ENCODE measurements at places on chromosomes 1 and 21. TPM values are rescaled to one million over a fixed set of nuclear protein-coding genes. Genes with fewer than 3 reads are reported as not detected.
A peak's percentile ranks its signal among the peaks of the same experiment; 100 is the strongest.

DNA sequence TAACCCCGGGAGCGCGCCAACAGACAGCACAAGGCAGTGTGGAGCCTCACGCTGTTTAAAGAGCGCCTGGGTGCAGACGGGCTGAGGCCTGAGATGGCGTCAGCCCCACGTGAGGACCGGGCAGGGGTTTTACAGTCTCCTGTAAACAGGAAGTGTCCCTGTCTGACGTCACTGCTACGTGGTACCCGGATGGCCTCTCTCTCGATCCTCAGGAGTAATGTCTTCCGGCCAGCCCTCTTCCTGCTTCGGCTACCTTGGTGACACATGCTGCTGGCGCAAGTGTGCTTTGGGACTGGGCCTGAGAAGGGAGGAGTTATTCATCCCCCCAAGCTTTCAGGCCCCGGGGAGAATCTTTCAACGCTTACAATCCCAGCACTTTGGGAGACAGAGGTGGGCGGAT is 41.2 kb downstream of the CNST start:
- no peak for DNase-seq

DNA sequence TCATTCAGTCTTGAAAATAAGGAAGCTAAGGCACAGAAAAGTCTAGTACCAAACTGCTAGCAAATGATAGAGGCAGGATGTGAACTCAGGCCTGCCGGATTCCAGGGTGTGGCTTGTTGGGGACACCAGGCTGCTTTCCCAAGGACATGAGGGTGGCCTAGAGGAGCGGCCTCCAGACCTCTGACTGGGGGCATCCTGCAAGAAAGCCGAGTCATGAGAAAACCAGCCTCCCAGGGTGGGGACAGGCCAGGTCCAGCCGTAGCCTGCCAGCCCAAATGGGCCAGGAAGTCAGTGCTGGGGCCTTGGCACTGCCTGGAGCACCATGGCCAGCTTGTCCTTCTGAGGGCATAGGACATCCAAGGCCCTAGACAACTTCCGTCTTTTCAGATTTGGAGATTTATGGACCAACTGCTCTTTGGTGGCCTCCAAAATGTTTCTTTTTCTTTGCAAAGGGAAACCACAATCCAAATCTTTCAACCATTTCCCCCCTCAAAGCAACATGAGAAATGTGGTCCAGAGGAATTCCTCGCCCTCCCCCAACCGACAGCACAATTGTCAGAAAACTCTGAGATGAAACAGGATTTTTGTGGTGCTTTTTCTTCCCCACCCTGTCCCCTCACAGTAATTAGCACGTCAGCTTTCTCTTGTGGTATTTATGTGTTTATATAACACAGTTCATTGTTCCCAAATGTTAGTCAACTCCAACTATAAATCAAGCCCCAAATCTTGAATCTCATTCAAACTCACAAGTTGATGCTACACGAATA is 212.3 kb downstream of the KAZN start:
- peak; percentile 48 for DNase-seq

DNA sequence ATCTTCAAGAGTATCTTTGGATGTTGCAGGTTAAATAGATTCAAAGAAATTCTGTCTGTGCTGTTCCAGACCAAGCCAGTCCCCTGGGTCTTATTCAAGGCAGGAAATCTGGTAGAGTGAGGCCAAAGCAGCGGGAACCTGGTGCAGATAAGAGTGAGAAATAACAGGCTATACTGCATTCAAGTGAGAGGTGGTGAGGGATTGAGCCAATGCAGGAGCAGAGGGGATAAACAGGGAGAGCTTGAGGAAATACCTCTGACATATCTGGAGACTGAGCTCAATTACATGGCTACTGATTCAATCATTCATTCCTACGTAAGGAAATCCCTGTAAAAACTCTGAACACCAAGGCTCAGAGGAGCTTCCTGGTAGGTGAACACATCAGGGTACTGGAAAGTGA is 17.2 kb upstream of the PSMA5 start:
- DNase-seq, result no peak

DNA sequence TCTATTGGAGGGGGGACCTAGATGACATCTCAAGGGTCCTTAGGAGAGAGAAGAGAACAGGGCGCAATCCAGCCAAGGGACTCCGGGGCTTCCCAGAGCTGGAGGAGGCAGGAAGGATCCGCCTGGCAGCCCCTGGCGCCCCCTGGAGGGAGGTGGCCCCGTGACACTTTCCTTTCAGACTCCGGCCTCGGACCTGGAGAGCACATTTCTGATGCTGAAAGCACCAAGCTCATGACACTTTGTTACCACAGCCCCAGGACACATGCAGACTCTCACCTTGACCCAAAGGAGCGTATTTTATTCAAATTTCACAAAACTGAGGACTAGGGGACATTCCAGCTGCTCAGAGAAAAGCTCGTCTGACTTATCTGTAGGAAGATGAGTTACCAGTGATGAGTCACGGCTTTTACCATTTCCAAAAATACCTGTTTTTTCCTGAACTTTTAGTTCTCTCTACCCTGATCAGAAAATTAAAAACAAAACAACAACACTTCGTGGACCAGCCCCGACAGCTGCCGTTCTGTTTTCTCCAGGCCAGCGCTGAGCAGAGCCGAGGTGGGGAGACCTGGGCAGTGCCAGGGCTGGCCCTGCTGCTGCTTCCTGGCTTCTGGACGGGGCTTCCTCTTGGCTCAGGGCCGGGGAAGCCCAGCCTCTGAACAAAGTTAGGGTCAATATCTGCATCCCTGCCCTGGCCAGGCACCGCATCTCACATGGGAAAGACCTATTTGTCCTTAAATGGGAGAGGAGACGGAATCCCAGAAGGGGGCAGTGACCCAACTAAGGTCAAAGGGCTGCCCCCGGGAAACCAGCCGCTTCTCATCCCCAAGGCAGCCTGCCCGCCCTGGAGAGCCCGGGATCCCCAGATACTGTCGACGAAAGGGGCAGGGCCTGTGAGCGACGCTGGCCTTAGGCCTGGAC is 21.6 kb upstream of the POFUT2 start:
- no peak for DNase-seq

DNA sequence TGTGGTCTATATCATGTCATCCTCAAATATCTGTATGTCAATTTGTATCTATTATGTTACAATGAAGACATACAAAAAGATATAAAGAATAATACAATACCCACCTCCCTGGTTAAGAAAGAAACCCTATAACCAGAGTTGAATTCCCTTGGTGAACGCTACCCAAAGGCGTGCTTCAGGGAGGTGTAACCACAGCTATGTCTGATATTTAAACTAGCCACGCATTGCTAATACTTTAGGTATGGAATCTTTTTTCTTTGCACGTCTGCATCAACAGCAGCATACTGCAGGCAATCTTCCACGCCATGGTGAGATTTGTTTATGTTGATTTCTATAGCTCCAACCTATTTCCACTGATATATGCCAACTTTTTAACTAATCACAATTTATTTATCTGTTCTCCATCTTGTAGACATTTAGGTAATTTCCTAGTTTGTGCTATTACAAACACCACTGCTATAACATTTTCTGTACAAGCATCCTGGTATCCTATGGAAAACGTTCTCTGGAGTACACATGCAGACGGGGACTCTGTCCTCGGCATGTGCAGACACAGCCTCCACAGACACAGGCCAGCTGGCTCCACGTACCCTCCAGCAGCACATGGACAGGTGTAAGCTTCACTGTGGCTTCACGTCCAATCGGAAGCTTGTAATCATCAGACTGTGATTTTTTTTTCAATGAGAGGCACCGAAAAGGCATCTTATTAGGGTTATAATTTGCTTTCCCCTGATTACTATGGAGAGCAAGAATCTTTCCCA is 58.5 kb downstream of the HSF2BP start:
- no peak for DNase-seq

GRCh38 chr1:43814401-43814800 is 107.1 kb downstream of the ST3GAL3 start:
- no peak for DNase-seq

- DNase-seq, result no peak
Measured at GRCh38 chr1:198910816-198911215, 272.0 kb downstream of the PTPRC start.

DNAI4 gene
- total RNA-seq, result 43.6 TPM

FGR gene
- total RNA-seq, result 3.4 TPM

All from urinary bladder (tissue), 4 donors.